ENCODE measurements at places on chromosomes 2 and 18.

DNA sequence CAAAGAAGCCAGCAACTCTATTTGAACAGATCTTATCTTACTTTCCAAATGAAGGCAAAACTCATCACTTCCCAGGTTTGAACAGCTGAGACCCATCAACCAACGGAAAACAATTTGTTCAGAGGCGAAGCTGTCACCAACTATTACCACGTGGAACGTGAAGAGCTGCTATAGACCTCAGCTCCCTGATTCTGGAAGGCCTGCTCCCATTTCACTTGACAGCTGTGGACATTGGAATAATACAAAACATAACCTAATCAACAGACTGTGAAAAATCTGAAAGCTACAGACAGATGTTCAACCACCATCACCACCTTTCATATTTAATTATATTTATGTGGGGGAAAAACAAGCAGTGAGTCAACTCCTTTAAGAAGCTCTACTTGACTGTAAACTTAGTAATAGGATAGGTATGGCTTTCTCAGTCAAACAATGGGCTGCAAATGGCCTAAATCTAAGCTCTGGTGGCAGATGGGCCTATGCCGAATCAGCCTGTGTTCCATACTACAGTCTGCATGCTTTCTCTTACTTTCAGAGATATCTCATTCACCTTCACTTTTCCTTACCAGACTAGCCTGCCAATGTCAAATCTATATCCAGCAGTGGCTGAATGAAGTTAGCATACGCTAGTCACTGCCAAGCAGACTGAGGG is 896.4 kb downstream of the TDRD15 start:
- DNase-seq = no peak

GRCh38 chr2:135603543-135603942 is 72.3 kb downstream of the R3HDM1 start:
- no peak for DNase-seq

DNA sequence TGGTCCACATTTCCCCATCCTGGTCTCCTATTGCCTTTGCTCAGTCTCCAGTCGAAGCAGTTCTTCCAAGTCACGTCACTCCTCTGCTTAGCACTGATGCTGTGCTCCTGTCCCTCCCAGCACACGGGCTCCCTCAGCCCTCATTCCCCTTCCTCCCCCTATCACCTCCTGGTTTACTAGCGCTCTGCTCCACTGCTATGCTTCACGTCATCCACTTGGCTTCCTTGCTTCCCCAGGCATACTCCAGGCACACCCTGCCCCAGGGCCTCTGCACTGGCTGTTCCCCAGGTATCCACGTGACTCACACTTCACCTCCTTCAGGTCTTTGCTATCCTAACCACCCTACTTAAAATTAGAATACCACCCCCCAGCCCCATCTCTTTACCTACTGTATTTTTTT is 269.3 kb downstream of the GLI2 start:
- no peak for DNase-seq

DNA sequence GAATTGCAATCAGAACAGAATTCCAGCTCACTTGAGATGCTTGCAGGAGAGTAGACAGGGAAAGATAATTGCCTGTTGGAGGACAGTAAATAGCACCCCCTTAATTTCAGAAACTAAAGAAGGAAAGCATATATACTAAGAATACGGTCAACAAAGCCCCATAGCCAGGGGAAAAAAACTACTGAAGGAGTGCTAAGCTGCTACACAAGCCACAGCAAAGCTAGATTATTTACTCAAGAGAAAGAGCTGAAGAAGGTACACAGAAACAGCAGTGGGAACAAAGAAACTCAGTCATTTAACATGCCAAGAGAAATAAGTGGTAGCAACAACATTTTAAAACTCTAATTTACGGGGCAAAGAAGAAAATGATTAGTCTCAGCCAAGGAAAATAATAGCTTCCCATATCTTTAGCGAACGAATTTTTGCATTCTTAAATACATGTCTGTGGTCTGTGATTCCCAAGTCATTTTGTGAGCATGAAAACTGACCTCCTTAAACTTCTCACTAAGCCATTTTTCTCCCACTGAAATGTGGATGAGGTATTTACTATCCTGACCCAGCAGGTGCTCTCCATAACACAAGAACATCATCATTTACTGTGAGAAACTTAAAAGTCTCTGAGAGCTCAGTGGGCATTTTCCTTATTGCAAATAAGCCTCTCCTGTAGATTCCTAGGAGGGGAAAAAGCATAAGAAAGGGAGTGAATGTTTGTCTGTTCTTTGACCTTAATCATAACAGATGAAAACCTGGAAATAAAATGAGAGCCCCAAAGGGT is 196.0 kb downstream of the PAX3 start:
- DNase-seq = no peak

GRCh38 chr18:42025974-42026625 is 71.1 kb downstream of the PIK3C3 start:
- DNase-seq = no peak

GRCh38 chr18:49510393-49511115 is 23.5 kb upstream of the C18orf32 start:
- peak; percentile 48 for DNase-seq

DNA sequence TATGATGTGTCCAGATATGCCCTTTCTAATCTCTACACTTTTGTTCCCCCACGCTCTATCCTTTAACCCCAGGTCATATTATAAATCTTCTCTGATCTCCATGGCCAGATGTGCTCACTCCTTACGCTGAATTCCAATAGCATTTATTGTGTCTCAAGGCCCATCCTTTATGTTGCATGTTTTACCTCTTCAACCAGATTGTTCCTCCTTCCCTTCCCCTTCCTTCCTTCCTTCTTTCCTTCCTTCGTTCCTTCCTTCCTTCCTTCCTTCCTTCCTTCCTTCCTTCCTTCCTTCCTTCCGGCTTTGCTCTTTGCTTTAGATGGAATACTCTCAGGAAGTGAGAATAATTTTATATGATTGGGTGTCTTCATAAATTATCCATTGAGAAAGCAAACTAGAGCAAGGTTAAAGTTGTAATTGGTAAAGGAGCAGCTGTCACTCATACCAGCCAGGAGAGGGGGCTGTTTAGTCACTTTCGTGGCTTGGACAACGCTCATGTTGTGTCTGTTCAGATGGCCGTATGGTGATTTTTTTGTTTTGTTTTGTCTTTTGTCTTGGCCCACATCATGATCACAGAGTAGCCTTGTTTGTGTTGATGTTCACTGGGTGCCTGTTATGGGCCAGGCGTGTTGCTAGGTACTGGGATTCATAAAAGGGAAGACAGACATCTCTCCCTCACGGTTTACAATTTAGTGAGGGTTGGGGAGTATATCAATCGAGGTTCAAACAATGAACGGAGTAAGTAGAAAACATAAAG is 68.0 kb downstream of the DAW1 start:
- DNase-seq = no peak

DNA sequence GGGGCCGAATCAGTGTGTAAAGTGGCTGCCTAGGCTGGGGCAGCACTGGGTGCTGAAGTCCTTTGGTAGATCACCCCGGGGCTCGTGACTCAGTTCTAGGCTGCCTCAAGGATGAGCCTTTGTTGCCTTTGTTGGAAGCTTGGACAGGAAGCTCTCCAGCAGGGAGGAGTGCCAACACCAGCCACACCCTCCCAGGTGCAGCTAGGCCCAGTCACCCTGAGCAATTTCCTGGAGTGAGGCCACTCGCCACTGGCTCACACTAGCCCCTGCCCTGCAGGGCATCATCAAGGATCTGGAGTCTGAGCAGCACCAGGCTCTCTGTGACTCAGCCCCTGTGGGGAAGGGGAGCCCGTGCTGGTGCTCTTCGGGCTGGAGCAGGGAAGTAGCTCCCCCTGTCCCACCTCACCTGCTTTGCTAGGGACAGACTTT is 6.7 kb upstream of the SDC1 start:
- no peak for DNase-seq
